ENCODE measurements at places on chromosomes 16 and 17. TPM values are rescaled to one million over a fixed set of nuclear protein-coding genes. Genes with fewer than 3 reads are reported as not detected.

The ZNF768 gene
- total RNA-seq: 32.0 TPM

The DNAH9 gene
- total RNA-seq: not detected

The TMEM238L gene
- not detected for total RNA-seq

The TMEM132E gene
- not detected for total RNA-seq

The DHODH gene
- total RNA-seq: 4.1 TPM

The NACA2 gene
- not detected for total RNA-seq

The SLC5A11 gene
- 0.38 TPM for total RNA-seq

The POLR3E gene
- total RNA-seq: 31.0 TPM

The MT1A gene
- 1.7 TPM for total RNA-seq

The PYY gene
- 0.33 TPM for total RNA-seq

The KRTAP9-2 gene
- total RNA-seq: not detected

The FAM234A gene
- total RNA-seq: 104 TPM

The BIRC5 gene
- total RNA-seq: 38.8 TPM

The PDILT gene
- total RNA-seq: not detected

The IRX5 gene
- 3.9 TPM for total RNA-seq

The CCL23 gene
- 0.98 TPM for total RNA-seq

The KRT35 gene
- total RNA-seq: not detected

The CDH15 gene
- 0.33 TPM for total RNA-seq

The ACSM2A gene
- total RNA-seq: not detected

The KRT33A gene
- not detected for total RNA-seq

The CLDN9 gene
- total RNA-seq: not detected

The SLC35G6 gene
- total RNA-seq: not detected

The SLC5A10 gene
- total RNA-seq: not detected

The PLA2G15 gene
- 23.7 TPM for total RNA-seq

The ANKFN1 gene
- not detected for total RNA-seq

The MRTFB gene
- total RNA-seq: 23.2 TPM

The ITGB3 gene
- total RNA-seq: 129 TPM

The PABPN1L gene
- total RNA-seq: not detected

The KRTAP2-2 gene
- not detected for total RNA-seq

The APOH gene
- not detected for total RNA-seq

The PRKCA gene
- 15.2 TPM for total RNA-seq

The FBXW10 gene
- total RNA-seq: not detected

All from vein endothelial cell (primary cell).